ENCODE measurements at places on chromosomes 12 and 14. TPM values are rescaled to one million over a fixed set of nuclear protein-coding genes. Genes with fewer than 3 reads are reported as not detected.

- no peak for DNase-seq
These were observed 146.4 kb upstream of the KRR1 start for GRCh38 chr12:75657831-75658230.

GRCh38 chr14:94372021-94372605 lies 16.3 kb downstream of the SERPINA1 start:
- DNase-seq = no peak

DNA sequence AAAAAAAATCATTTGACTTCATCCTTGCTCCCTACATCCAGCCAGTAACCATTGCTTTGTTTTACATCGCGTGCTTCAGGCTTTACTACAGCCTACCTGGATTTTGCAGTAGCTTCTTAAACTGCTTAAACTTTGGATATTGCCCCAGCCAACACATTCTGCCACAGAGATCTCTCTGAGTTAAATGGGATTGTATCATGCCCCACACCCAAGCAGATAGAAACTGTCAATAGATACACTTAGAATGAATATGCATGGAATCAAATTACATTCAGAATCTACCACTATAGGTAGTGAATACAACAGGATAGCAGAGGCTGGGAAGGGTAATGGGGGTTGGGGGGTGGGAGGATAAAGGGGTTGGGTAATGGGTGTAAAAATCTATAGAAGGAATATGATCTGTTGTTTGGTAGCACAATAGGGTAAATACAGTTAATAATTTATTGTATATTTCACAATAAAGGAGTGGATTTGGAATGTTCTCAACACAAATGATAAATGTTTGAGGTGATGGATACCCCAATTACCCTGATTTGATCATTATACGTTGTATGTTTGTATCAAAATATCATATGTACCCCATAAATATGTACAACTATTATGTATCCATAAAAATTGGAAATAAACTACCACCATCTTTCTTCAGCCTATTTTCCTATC lies 2.7 kb upstream of the MYRFL start:
- no peak for DNase-seq

DNA sequence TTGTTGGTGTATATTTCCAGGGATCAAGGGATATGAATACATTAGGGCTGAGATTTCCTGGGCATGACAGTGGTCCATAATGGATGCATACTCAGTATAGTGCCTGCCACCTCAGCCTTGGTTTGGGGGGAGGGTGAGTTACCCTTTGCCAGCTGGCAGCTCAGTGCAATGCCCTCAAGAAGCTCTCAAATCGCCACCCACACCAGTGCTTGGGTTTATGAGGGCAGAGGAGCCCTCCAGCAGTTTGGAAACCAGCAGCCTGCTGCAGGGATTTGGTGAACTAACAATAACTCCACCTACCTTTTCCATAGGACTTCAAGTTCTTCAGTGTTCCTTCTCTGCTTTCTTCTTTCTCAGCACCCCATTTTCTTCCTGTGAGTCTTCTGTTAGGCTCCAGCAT lies 218.9 kb downstream of the LRFN5 start:
- DNase-seq = no peak

DNA sequence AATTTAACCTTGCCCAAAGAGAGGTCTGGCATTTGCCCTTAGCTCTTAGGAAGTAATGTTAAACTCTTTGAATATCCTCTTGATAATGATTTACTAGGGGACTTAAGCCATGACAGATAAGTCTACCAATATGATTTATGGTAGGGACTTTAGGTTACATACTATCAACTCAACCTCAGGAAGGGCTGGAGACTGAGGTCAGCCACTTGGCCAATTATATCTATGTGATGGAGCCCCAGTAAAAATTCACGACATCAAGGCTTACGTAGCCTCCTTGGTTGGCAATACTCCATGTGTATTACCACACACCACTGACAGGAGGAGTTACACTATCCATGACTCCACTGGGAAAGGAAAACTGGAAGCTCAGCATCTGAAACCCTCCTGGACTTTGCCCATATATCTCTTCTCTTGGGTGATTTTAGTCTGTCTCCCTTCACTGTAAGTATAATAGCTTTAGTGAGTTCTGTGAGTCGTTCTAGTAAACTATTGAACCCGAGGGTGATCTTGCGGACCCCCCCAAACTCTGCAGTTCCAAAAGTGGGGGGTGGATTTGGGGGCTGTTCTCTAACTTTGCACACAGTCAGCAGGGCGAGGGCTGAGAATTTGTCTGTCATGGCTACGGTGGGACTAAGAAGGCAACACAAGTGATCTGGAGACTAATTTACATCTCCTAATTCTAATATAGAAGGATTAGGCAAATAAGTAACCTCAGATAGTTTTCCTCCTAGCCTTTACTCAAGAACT lies 62.3 kb downstream of the R3HDM2 start:
- no peak for DNase-seq

DNA sequence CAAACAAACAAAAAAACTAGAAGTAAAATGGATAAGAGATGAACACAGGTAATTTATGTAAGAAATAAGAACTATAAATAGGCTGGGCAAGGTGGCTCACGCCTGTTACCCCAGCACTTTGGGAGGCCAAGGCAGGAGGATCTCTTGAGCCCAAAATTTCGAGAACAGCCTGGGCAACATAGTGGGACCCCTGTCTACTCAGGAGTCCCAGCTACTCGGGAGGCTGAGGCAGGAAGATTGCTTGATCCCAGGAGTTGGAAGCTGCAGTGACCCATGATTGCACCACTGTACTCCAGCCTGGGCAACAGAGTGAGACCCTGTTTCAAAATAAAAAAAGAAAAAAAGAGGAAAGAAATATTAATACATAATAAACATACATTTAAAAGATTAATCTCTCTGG lies 22.7 kb upstream of the ABCD4 start:
- DNase-seq = no peak

DNA sequence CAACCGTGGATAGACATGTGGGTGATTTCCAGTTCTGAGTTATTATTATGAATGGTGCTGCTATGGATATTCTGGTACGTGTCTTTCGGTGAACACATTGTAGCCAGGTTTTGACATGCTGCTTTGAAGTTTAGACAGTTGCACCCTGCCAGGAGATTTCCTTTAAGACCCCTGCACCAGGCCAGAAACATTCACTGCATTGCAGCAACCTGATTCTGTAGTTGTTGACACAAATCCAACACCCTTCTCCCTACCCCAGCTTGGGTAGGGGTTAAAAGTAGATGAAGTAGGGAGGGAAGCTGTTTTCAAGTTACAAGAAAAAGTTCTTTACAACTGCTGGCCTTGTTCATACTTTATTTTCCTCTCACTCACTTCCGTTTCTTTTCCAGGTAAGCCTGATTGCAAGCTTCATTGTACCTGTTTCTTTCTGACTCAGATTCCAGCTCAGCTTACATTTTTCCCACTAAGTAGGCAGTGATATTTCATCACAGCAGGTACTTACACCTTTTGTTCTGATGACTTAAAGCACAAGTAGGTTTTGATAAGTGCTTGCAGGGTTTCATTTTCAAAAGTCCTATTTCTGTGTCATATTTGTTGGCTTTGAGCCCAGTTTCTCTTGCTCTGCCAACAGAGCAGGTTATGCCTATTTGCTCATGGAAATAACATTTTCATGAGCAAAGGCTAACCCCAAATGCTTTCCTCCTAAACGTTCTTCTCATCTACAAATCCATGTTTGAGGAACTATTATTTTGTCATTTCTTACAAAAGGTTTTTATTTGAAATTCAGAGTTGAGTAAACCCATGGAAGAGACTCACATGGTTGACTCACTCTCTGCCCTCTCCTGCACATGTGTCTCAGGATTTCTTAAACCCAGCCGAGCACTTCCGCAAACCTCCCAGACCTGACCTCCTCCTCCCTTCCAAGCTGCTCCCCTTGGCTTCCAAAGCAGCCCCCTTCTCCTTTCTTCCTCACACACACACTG lies 12.1 kb upstream of the LTA4H start:
- DNase-seq = peak; percentile 33

DNA sequence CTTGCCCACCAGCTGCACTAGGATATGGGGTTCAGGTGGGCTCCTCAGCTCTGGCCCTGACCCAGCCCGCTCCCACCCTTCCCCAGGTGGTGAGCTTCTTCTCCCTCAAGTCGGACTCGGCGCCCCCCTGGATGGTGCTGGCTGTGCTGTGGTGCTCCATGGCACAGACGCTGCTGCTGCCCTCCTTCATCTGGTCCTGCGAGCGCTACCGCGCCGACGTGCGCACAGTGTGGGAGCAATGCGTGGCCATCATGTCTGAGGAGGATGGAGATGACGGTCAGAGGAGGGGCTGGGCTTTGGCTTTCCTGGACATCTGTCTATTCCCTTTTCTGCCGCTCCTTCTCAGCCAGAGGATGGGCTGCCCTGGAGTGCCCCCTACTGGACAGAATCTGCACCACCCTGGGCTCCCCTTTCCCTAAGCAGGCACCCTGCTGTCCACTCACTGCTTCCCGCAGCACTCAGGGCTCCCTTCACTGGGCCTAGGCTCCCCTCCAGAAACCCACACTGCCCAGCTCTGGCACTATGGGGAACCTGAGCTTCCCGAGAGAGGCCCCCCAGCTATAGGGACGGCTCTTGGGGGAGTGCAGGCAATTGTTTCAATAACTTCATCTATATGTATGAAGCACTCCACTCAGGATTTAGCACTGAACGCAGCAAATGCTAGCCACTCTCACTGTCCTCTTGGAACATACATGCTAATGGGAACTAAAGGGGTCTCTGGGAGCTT lies 2.6 kb upstream of the P3H3 start:
- DNase-seq = peak; percentile 50

DNA sequence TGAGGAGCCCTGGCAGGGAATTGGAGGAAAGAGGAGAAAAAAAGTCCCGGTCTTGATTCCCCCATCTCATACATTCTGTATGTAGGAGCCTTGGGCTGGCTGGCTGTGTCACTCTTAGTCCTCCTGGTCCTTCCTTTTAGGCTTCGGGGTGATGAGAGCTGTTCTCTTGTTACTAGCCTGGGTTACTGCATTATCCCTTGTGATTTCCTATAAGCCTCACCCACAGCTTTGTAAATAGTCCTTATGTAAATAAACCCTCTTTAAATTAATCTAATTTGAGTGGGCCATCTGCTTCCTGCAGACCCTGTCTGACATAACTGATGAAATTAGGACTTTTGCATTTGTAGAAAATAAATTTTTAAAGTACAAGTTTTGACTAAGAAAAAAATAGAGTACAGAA lies 19.2 kb downstream of the DNM1L start:
- no peak for DNase-seq

DNA sequence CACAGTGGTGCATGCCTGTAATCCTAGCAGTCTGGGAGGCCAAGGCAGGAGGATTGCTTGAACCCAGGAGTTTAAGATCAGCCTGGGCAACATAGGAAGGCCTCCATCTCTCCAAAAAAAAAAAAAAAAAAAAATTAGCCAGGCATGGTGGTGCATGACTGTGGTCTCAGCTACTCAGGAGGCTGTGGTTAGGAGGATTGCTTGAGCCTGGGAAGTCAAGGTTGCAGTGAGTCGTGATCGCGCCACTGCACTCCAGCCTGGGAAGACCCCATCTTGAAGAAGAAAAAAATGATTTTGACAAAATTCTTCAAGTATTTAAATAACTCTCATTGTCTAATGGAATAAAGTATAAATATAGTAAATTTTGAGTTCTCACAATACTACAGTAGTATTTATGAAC lies 219.2 kb upstream of the SSTR1 start:
- no peak for DNase-seq

- DNase-seq = no peak
These were observed 48.9 kb upstream of the DYRK2 start for GRCh38 chr12:67599691-67600090.

DNA sequence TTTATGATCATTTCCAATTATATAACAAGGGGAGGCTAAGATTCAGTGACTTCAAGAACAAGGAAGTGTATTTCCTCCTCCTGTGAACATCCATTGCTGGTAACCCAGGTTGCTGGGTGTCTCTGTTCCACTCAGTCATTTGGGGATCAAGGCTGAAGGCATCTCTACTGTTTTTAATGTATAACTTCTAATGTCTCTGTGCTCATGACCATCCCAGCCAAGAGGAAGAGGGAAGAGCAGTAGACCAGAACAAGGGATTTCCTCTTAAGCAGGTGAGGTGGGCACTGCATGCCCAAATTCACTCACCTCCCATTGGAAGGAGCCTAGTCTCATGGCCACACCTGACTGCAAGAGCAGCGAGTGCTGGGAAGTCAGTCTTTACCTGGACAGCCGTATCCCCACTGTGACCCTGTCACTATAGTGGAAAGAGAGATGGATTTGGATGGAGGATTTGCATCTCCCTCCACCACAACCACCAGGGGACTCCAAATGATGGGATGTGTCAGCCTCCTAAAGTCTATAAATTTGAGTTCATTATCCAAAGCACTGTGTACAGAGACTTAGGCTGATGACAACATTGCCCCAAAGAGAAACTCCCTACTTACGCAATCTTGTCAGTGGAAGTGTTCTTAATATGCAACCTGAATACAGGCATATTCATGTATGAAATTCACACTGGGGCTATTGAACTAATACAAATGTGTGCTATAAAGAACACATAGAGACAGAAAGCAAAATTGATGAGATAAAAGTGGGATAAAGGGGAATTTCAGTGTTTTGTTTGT lies 368.7 kb downstream of the TMEM132D start:
- DNase-seq = no peak

DNA sequence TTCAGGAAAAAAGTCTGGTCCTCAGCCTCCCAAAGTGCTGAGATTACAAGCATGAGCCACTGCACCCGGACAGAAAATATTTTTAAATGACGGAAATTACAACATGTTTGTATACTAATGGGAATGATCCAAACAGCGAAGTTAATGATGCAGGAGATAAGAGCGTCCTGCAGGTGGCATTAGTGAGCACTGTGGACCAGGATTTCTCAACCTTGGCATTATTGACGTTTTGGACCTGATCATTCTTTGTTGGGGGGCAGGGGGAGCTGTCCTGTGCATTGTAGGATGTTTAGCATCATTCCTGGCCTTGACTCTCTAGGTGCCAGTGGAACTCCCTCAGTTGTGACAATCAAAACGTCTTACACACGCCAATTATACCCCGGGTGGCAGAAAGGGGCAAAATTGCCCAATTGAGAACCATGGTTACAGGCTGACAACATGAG lies 34.1 kb downstream of the SCFD1 start:
- peak; percentile 14 for DNase-seq

- no peak for DNase-seq
These were observed 210.3 kb downstream of the RMST start for GRCh38 chr12:97672870-97673269.

- no peak for DNase-seq
These were observed 336.2 kb downstream of the DPF3 start for GRCh38 chr14:72557671-72558070.

DNA sequence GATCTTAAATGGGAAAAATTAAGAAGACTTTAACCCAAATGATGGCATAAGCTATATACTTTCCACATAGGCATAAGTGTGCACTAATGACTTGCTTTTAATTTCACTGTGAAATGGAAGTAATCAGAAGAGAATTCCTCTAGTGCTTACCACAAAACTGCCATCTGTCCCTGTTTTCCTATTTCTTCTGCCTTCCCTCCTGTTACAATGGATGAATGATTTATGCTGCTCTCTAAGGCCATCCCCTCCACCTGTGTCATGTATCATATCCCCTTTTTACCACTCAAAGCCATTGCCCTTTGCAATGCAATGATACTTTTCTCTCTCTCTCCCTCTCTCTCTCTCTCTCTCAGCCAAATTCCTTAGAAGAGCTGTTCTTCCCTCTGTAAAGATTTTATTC lies 109.1 kb downstream of the C12orf50 start:
- no peak for DNase-seq

The EPYC gene
- not detected for total RNA-seq

The DHH gene
- 0.05 TPM for total RNA-seq

The CCDC175 gene
- not detected for total RNA-seq

The ADCY6 gene
- 48.5 TPM for total RNA-seq

The RNU4-1 gene
- under 0.01 TPM for total RNA-seq

The CD163 gene
- total RNA-seq = not detected

The BDKRB1 gene
- total RNA-seq = not detected

The RNF41 gene
- total RNA-seq = 41.5 TPM

The SMCO2 gene
- 0.88 TPM for total RNA-seq

The ABCD2 gene
- not detected for total RNA-seq

The ERBB3 gene
- total RNA-seq = 0.53 TPM

The ARHGAP9 gene
- total RNA-seq = 0.24 TPM
